ENCODE measurements at places on chromosomes 1 and 21. TPM values are rescaled to one million over a fixed set of nuclear protein-coding genes. Genes with fewer than 3 reads are reported as not detected.

DNA sequence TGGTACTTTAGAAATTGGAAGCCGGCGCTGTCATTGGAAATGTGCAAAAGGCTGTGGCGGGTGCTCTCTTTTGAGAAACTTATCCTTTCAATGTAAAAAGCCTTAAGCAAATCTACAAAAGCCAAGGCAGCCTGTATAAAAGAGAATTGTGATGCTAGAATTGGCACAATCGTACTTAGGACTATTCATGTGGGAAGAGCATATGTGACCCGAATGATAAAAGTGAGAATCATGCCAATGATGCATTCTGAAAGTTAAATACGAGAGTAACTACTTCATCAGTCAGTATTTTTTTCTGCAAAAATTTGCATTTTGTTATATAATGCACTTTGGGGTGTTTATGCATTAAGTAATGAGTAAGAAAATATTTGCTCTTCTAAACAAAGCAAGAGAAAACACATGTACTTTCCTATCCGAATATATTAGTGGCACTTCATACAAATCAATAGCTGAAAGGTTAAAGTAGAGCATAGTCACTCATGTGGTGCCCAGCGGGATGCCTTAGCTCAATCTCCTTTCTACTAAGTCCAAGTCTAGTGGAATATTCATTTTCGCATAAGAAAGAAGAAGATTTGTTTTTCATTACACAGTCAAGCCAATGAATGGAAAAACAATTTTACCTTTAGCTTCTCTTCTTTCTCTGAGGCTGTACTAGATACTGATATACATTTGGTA, 1256.6 kb upstream of the B3GALT2 start:
- DNase-seq: no peak

GRCh38 chr21:44012474-44013379, 618 bp downstream of the TRAPPC10 start:
- DNase-seq: peak; percentile 18

Gene APCS
- not detected for total RNA-seq

GRCh38 chr1:68319907-68320306, 87.6 kb upstream of the WLS start:
- DNase-seq: no peak

GRCh38 chr21:35812679-35813078, 247.6 kb downstream of the SETD4 start:
- DNase-seq: no peak

- DNase-seq: peak; percentile 59
Observed at GRCh38 chr1:39590546-39590945, 14.0 kb upstream of the PABPC4 start.

- DNase-seq: no peak
Observed at GRCh38 chr21:28550057-28550825, 442.4 kb downstream of the LTN1 start.

GRCh38 chr1:23019863-23020625, 776 bp downstream of the KDM1A start:
- DNase-seq: peak; percentile 42

GRCh38 chr1:6130036-6130435, 50.1 kb downstream of the CHD5 start:
- DNase-seq: no peak

- DNase-seq: no peak
Observed at GRCh38 chr1:223202376-223203033, 59.5 kb upstream of the TLR5 start.

Gene CD164L2
- not detected for total RNA-seq

GRCh38 chr1:29469457-29469856, 233.1 kb downstream of the PTPRU start:
- peak; percentile 62 for DNase-seq

DNA sequence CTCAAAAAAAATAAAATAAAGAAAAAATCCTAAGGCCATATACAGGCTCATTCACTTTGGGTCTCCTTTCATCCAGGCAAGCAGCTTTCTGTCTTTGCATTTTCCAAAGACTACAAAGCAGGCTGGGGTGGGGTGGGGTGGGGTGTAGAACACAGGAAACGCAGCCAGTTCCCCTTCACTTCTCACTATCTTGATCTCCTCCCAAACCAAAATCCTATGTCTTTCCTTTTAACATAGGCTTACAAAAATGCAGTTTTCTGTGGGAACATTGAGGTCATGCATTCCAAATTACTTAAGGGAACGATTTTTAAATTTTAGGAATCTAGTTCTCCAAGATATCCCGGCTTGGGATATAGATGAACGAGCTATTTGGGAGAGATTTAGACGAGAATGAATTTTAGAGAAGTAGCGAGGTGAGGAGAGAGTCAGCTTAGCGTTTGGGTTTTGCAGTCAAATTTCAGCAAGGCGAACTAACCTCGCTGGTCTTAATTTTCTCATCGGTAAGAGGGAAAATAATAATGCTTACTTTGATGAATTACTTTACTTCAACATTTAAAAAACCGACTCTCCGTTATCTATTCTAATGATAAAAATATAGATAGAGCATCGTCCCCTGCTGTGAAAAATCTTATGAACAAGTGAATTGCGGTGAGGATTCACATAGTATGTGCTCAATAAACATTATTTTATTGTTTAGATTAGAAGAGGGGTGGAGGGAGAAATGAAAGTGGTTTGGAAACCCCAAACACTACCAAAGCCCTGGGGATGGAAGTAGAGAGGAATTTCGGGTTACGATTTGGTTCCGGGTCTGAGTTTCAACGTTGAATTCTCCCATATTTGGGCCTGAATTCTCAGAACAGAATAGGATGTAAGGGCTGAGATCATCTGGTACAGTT, 735 bp upstream of the STX12 start:
- DNase-seq: peak; percentile 34

DNA sequence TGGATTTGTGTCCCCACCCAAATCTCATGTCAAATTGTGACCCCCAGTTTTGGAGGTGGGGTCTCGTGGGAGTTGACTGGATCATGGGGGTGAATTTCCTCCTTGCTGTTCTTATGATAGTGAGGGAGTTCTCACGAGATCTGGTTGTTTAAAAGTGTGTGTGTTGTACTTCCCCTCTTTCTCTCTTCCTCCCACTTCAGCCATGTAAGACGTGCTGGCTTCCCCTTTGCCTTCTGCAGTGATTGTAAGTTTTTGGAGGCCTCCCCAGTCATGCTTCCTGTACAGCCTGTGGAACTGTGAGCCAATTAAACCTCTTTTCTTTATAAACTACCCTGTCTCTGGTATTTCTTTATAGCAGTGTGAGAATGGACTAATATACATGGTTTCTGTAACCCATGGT, 64.6 kb downstream of the RHOU start:
- no peak for DNase-seq

- DNase-seq: peak; percentile 18
Observed at GRCh38 chr1:98467586-98467985, 193.9 kb upstream of the SNX7 start.

GRCh38 chr1:220356981-220357850, 85.0 kb upstream of the RAB3GAP2 start:
- no peak for DNase-seq

Gene SH2D1B
- 0.12 TPM for total RNA-seq

DNA sequence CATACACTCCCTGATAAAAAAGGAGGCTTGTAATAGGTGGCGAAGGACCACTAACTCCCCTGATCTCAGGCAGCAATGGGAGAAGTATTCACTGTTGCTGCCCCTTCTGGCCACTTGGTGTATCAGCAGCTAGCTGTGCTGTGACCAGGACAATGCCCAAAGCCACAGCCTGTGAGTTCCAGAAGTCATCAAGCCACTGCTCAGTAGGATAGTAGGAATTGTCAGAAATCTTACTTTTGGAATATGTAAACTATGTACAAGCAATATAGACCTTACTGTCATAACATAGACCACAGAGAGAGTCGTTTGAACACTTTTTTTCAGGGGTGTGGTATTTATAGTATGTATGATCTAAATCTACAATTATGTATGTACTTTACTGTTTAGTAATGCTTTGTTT, 248.3 kb upstream of the CAMK1G start:
- no peak for DNase-seq

DNA sequence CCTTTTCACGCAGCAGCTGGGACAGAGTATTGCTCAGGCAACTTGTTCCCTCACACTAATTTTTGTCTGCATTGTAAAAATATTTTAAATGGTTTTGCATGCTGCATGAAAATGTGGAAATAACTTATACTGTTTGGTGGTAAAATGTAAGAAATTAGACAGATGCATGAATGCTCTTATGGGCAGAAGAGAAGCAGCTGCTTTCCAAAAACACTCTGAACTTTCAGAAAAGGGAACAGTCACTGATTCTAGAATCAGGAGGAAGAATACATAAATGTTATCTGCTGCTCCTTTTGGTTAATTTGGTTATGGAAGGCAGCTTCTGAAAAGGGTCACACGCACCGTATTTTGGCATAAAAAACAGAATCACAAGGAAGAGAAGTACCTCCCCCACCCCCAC, 87.0 kb upstream of the RUNX1 start:
- no peak for DNase-seq

- no peak for DNase-seq
Observed at GRCh38 chr1:234983564-234984238, 144.9 kb downstream of the TOMM20 start.

DNA sequence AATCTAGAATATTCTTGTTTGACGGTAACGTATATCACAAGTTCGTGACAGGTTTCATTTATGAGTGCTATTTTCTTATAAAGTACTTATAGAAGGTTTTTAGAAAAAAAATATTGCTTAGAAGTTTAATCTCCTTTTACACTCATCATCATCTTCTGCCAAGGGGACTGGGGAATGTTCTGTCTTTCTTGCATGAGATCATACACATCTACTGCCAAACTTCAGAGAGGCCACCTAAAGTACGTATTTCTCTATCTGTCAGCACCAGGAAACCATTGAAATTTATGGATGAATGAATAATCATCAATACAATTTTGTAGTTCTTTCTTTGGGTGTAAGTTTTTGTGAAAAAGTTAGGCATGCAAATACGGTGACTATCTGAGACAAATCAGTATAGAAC, 245.8 kb downstream of the SPATA17 start:
- no peak for DNase-seq

GRCh38 chr1:10671622-10672342, 124.7 kb downstream of the CASZ1 start:
- no peak for DNase-seq
